ENCODE measurements at places on chromosomes 2 and 18.

- no peak for DNase-seq
Observed at GRCh38 chr2:8488001-8488738, 193.7 kb upstream of the ID2 start.

GRCh38 chr2:230809677-230810251 lies 55.0 kb upstream of the ITM2C start:
- no peak for DNase-seq

- no peak for DNase-seq
Observed at GRCh38 chr2:187654535-187654934, 100.3 kb upstream of the TFPI start.

- DNase-seq: no peak
Observed at GRCh38 chr2:9480157-9480556, 5.8 kb downstream of the IAH1 start.

- DNase-seq: no peak
Observed at GRCh38 chr18:74275736-74276135, 16.0 kb downstream of the CYB5A start.

GRCh38 chr18:10475654-10476291 lies 21.3 kb downstream of the APCDD1 start:
- DNase-seq: no peak

DNA sequence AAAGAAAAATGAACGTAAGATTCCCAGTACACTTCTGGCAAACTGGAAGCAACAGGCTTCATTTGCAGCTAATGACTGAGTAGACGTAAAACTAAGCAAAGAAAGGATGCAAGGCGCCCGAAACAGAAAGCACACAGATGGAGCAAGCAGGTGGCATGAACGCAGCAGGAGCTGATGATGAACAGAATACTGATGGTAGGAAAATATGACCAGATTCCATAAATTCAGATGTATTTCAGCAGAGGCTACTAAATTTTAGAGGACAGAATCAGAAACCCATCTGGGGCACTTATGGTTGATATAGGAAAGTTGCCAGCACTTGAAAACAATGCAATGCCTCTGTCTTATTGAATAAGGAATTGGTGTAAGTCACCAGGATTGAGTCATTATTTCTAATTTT lies 658.7 kb upstream of the LINC00305 start:
- no peak for DNase-seq

DNA sequence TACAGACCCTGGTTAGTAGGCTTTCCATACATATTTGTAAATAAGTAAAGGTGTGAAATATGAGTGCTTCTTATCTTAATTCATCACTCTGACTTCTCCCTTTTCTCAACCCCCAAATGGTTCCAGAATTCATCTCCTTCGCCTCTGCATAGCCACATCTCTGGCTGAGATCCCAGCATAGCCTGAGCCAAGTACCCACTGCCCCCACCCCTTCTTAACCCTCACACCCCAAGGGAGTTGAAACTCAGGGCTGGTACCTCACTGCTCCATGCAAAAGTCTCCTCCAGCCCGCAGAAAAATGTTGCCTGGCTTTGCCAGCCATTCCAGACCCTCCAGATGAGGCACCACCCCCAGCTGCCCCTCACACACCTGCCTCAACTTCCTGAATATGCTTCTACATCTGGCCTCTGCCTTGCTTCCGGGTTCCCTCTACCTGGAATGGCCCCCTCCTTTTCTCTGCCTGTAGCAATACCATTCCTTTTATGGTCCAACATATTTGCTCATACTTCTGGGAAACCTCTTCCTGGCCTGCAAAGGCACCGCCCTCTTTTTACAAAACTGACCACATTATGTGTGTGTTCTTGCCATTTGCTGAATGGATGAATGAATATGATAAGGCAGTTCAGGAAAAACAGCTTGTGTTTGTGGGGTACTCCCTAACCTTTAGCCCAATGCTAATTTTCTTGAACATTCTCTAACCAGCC lies 112.8 kb downstream of the CELF4 start:
- no peak for DNase-seq

DNA sequence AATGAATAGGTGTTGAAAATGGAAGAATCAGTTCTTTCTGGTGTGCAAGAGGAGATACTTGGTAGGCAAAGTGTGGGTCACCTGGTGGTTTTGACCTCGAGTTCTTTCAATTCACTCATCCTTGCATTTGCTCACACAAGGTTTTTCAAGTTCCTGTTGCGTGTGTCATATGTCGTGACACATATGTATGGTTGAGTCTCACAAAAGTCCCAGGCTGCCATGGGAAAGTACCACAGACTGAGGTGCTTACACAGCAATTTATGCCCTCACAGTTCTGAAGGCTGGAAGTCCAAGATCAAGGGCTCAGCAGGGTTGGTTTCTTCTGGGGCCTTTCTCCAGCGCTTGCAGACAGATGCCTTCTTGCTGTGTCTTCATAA lies 64.4 kb downstream of the NCK2 start:
- DNase-seq: no peak

- no peak for DNase-seq
Observed at GRCh38 chr2:21687589-21687988, 563.8 kb downstream of the TDRD15 start.

- DNase-seq: no peak
Observed at GRCh38 chr2:230872968-230873660, 8.4 kb downstream of the ITM2C start.

DNA sequence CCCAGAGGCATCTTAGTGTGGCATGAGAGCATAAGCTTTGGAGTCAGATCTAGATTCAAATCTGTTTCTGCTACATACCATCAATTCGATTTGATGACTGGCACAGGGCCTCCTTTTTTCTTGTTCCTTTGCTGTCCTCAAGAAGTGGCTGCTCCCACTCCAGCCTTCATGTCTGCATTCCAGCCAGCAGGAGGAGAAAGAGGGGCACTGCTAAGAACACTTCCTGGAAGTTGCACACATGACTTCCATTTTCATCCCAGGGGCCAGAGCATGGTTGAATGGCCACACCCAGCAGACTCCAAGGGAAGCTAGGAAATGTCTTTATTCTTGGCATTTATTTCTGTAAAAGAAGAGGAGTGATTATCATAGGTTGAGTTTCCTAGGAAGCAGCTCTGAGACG lies 50.4 kb downstream of the EML6 start:
- DNase-seq: no peak

- no peak for DNase-seq
Observed at GRCh38 chr2:39479696-39480095, 42.6 kb upstream of the MAP4K3 start.

- no peak for DNase-seq
Observed at GRCh38 chr2:229914171-229914570, 7.6 kb downstream of the TRIP12 start.

DNA sequence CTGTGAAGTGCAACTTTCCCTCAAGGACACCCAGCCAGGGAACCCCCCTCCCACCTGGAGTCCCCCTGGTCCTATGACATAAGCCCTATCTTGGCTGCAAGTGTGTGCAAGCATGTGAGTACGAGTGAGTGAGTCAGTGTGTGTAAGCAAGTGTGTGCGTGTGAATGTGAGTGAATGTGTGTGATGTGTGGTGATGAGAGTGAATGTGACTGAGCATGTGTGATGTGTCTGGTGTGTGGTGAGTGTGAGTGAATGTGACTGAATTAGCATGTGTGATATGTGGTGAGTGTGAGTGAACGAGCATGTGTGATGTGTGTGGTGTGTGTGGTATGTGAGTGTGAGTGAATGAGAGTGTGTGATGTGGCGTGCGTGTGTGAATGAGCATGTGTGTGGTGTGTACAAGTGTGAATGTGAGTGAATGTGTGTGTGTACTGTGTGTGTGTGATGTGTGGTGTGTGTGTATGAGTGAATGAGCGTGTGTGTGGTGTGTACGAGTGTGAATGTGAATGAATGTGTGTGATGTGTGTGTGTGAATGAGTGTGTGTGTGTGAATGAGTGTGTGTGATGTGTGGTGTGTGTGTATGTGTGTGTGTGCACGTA lies 68.8 kb upstream of the SMAD7 start:
- DNase-seq: peak; percentile 26
